ENCODE measurements at places on chromosomes 5 and 9.
A peak's percentile ranks its signal among the peaks of the same experiment; 100 is the strongest.

DNA sequence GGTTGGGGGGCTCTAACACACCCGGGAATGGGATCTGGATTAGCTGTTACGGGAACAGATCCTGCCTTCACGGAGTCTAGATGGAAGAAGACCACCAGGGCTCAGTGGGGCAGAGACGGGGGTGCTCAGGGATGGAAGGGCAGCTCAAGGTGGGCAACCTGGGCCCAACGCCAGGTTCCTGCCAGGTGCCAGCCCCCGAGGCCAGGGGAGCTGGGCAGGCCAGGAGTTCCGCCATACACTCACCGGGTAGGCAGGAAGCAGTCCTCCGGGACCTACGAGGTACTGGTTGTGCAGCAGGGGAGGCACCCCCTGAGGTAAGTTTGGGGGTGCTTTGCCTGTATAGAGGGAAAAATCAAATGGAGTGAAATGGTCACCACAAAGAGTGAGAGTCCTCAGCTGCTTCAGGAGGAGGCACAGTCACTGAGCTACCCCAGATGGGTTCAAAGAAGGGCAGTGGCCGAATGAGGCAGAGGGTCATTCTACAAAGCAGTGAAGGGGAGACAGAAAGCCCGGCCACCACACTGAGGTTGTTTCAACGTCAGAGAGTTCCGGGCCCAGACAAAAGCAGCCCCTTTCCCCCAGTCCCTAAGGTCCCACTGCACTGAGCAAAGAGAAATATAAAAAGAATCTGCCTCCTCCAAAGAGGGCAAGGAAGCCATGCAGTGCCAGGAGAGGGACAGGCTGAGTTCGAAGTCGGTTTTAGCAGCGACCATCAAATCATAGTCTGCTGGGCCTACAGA is 110.0 kb downstream of the UBE2R2 start:
- DNase-seq = no peak

- DNase-seq = no peak
These were observed 62.7 kb downstream of the TRIM32 start for GRCh38 chr9:116749772-116750171.

DNA sequence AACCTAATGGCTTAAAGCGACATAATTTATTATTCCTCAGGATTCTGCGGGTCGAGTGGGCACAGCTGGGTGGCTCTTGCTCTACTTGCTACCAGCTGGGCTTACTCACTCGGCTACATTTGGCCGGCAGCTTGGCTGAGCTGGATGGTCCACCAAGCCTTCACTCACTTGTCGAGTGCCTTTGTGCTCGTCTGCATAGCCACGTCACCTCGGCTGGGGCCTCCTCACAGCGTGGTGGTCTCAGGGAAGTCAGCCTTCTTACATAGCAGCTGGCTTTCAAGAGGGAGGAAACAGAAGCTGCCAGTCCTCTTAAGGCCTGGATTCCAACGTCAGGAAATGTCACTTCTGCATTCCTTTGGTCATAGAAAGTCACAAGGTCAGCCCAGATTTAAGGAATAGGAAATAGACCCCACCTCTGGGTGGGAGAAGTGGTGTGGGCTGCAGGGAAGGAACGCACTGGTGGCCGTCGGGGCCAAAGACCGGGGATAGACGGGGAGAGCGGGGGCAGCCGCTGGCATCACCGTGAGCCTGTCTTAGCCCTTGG is 75.1 kb upstream of the RUFY1 start:
- no peak for DNase-seq

GRCh38 chr5:55154873-55155272 is 5.1 kb upstream of the GPX8 start:
- DNase-seq = no peak

DNA sequence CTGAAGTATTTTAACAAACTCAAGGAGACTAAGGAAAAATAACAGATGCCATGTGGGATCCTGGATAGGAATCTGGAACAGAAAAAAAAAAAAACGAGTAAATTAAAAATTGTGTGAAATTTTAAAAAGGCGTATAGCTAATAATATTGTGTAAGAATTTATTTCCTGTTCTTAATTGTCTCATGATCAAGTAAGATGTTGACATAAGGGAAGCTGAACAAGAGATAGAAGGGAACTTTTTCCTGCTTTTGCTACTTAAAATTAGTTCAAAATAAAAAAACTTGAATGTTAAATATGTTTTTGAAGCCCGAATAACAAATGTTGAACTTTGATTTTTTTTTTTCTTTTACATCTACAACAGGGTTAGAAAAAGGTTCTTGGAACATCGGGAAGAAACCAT is 10.5 kb downstream of the SNAPC3 start:
- no peak for DNase-seq

DNA sequence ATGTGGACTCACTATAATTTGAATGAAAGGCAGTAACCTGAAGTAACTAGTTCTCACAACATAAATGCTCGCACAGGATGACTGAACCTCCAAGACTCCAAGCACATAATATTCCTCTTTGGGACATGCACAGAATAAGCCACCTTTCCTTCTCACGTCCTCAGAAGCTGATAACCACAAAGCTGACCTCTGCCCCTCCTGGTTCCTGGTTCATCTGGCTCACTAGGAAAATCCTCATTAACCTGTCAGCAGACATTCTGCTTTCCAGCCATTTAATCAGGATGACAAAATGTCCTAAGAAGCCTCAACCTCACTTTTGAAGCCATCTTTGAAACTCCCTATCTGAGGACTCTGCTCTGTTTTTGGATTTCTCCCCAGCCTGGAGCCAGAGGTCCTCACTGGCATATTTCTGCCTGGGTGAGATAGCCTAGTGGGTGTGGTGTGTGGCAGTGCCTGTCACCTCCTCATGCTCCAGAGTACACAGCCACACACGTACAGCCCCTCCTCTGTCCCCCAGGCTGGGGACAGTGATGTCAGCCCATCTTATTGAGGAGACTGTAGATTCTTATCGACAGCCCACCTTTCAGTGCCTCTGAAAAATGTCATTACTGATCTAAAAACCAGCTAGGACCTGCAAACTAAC is 10.3 kb downstream of the ANKH start:
- DNase-seq = no peak

DNA sequence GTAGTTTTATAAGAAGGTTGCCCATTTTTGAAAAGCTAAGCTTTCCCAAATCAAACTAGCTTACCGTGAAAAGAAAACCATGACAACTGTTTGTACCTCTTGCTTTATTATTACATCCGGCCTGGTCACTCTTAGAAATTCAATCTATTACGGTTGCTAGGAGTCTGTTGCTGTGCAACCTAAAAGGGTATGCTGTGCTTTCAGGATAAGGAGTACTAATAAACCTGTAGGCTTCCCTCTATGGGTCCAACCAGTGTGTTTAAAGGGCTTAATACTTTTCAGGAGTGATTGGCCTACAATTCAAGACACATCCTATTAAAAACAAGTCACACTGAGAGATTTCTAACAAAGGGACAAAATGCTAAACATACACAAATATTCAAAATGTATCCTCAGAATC is 27.1 kb downstream of the RFX3 start:
- DNase-seq = no peak

DNA sequence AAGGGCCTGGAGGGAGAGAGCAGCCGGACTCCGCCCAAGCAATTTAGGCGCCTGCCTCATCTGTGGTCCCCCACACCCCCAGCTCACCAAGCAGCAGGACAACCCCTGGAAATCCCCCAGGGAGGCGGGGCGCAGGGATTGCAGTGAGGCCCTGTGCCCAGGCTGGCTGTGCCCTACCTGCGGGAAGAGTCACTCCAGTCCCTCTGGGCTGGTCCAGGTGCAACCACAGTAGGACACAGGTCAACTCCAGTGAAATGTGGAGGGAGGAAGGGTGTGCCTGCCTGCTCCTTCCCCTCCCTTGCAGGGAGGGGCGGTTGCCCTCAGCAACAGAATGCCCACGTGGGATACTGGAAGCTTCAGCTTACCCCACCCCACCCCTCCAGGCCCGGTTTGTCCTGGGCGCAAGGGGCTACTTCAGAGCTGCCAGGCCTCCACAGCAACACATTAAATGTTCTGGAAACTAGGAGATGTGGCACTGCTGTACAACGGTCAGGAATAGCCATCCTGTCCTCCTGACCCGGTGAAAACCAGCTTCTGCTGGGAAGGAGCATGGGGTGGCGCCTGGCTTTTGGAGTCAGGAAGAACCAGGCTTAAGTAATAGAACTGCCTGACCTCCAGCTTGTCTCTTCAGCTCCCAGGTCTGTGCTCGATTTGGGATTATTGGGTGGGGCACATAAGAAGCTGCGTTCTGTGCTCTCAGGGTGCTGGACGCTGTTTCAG is 22.5 kb downstream of the ABO start:
- DNase-seq = no peak

- peak; percentile 84 for DNase-seq
These were observed 2.3 kb downstream of the FAM221B start for GRCh38 chr9:35826071-35826701.

- no peak for DNase-seq
These were observed 139.4 kb downstream of the MACIR start for GRCh38 chr5:103397739-103398581.

DNA sequence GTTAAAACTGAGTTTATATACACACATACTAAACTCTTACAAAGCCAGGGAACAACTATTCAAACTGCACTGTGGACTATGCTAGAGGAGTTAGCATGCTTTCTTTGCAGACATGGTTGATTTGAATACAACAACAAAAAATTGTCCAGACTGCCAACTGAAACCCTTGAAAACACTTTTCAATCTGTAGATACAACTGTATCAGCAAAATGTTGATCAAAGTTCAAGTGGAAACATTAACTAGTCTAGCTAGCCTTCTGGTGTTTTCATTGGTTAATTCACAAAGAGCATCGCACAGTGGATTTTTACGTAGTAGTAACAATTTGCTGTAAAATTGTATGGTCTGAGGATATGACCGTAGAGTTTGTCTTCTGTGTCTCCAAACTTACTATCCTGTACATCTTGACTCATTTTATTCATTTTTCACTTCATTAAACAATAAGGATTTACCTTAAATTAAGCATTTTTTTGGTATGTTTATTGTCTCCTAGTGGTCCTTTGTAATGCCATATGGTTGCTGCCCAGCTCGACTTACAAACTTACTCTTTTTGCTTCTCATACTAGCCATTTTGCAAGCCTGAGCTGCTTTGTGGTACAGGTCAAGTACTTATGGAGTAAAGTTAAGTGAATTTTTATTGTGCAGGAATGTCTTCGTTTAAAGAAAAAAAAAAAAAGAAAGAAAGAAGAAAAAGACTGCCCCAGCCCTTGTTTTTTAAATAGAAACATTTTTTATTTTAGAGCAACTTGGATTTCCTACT is 123.4 kb downstream of the ZCCHC7 start:
- DNase-seq = no peak

GRCh38 chr9:21605489-21605931 is 123.4 kb upstream of the IFNE start:
- DNase-seq = no peak

- DNase-seq = no peak
These were observed 34.7 kb downstream of the MSX2 start for GRCh38 chr5:174759091-174759490.

GRCh38 chr9:33129886-33130881 is 37.0 kb downstream of the B4GALT1 start:
- no peak for DNase-seq

Measured in NCI-H1694 treated with DMSO at 0.1 percent for 48 hours (cell line).